ENCODE measurements at places on chromosomes 16 and 17.
A peak's percentile ranks its signal among the peaks of the same experiment; 100 is the strongest.

- no peak for DNase-seq
Observed at GRCh38 chr17:21269394-21269793, 15.1 kb upstream of the MAP2K3 start.

DNA sequence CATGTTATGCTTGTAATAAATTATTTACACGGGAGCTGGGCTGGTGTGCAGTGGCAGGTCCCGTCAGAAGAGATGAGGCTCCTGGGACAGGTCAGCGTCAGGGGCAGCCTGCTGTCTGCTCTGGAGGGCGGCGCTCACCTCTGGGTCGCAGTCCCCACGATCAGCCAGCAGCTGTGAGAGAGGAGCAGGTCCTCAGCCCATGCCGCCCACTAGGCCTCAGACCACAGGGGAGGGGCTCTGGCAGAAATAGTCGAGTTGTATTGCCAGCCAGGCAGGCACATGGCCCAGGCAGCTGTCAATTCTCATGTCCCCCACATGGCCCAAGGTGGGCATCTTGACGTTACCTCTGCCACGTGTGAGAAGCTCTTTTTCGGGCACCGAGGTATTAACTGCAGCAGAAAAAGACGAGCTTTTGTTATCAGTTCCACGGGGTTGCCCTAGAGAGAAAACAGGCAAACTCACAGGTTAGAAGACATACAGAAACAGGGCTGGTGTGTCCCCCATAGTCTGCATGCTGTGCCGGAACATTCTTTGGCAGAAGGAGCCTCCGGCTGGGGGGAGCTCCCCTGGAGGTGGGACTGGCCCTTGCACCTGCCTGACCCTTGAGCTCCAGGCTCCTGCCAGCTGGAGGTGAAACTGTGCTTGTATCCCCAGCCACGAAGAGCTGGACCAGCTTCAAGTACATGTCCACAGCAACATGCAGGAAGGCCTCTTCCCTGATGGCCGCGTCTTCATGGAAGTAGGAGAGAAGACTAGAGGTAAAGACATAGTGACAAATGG is 17.4 kb downstream of the ZNF276 start:
- DNase-seq: no peak

- peak; percentile 77 for DNase-seq
Observed at GRCh38 chr17:51000835-51001638, 119.6 kb downstream of the SPAG9 start.

GRCh38 chr16:75252946-75253911 is 1.8 kb upstream of the BCAR1 start:
- no peak for DNase-seq

- no peak for DNase-seq
Observed at GRCh38 chr17:67623767-67624166, 94.0 kb upstream of the NOL11 start.

- DNase-seq: peak; percentile 14
Observed at GRCh38 chr17:76147211-76148014, 6.4 kb upstream of the FOXJ1 start.

DNA sequence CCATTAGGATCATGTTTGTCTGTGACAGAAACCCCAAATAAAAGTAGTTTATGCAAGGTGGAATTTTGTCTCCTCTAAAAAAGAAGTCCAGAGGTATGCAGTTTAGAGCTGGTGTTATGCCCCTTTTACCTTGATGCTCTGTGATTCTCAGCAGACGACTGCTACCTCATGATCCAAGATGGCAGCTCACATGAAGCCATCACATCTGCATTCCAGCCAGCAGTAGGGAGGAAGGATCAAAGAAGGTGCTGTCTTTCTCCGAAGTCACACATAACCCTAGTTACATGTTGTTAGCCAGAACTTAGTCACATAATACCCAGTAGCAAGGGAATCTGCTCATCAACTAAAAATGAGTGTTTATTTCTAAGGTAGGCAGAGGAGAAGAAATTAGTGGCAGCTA is 135.7 kb upstream of the HS3ST2 start:
- no peak for DNase-seq

DNA sequence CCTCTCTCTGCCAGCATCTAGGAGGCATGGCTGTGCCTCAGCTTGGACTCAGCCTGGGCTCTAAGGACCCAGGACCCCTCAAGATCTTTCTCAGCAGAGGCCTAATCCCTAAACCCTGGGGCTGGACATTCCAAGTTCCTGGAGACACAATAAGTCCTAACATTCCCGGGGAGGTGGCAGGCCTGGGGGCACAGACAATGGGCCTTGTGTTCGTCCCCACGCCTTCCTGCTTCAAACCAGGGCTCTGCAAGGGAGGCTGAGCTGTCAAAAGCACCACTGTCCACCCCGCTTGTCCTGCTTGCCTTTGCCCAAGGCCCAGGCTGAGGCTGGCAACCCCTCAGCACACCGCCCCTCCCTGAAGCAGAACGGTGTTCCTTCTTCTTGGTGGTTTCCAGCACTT is 13.7 kb downstream of the SDK2 start:
- DNase-seq: no peak

DNA sequence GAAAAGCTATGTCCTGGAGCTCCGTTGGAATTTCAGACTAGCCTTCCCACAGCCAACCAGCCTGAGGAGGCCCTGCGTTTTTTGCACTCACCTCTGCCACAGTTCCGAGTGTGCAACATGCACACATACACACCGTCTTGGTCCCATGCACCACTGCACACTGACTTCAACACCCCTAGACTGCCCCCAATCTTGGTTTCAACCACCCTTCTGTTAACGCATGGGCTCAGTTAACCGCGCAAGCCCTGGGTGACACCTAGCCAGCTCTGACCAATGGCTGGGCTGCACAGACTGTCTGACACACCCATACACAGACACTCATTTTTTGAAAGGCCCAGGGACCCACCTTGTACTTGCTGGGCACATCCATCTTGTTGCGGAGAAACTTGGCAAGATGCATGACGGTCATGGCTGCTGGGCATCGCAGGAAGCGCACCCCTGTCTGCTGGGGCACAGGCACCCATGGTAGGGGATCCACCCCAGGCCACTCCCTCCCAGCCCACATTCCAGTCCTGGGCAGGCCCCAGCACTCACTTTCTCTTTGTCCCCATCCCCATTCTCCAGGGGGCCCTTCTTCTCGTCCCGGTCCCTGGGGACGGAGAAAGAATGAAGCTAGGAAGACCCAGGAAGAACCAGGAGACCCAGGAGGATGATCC is 8.0 kb downstream of the CISD3 start:
- no peak for DNase-seq

GRCh38 chr17:19664136-19664820 is 15.7 kb downstream of the ALDH3A2 start:
- DNase-seq: no peak

GRCh38 chr17:27577884-27578717 is 52.9 kb upstream of the LGALS9 start:
- DNase-seq: no peak

GRCh38 chr17:75036643-75037268 is 10.0 kb downstream of the ATP5PD start:
- DNase-seq: peak; percentile 77

Measured in hematopoietic multipotent progenitor cell treated with erythropoietin and hydrocortisone succinate and interleukin-3 and kit ligand, for 15 days (in vitro differentiated cells).